Activated CD4-positive, alpha-beta T cell treated with anti-CD3 and anti-CD28 coated beads, Interleukin-2, amount 50 U/mL, for 48 hours (primary cell): ENCODE measurements at places on chromosomes 5 and 9.

DNA sequence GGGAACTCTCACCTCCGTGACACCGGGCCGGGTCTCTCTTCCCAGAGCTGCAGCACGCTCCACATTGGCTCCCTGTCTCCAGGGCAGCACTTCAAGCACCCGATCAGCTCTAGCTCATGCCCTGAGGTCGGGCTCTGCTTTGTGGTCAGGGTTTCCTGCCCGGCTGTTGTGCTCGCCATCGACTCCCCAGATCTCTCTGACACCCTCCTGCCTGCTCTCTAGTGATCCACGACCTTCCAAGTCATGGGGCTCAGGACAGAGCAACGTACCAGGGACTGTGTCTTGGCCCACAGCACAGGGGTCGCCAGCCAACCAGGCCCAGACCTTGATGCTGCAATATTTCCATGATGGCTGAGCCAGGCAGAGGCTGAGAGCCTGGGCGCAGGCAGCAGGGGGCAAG, 45.1 kb downstream of the PRRT1B start:
- DNase-seq = no peak

DNA sequence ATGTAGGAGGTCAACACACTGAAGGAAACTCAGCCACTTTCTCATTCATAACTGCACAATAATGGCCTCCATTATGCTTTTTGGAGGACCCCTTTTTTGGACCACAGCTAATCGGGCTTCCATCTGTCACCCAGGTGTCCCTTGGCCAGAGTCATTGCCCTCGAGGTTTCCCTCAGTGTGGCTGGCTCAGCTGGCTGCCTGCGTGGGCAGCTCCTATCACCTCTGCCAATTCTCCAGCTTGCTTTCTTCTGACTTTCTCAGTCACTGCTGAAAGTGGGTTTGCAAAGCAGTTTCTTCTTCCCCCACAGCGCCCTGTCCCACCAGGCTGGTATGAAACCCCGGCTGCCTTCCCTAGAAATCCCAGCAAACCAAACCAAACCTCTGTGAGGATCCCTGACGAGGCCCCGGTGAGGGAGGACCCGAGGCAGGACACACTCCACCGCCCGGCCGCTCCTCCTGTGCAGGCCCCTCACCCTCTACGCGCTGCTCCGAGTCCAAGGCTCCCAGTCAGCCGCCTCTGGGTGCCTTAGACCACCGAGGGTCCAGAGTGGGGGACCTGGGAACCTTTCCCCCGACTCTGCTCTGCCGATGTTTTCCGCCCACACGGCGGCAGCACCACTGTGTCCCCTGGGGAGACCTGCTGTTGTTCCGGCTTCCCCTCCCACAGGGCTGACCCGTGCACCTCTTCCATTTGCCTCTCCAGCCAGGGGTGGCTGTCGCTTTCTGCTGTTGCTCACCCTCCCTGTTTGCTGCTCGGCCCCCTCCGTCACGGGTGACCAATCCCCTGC, 109.5 kb downstream of the TENT4A start:
- DNase-seq = no peak

DNA sequence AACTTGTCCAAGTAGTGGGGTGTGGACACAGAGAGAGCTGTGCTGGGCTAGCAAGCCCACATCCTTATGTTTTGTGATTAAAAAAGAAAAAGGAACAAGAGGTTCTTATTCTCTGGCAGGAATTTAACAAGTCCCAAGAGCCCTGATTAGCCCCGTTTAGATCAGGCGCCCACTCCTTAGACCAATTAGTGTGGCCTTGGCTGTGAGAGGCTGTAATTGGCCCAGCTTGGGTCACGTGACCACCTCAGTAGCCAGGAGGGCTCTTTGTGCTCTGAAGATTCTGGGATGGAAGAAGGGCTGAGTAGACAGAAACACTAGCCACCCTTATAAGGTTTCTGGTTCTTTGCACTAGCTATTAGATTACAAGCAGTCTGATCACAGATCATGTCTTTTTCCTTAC, 31.1 kb downstream of the GCNT4 start:
- DNase-seq = no peak

DNA sequence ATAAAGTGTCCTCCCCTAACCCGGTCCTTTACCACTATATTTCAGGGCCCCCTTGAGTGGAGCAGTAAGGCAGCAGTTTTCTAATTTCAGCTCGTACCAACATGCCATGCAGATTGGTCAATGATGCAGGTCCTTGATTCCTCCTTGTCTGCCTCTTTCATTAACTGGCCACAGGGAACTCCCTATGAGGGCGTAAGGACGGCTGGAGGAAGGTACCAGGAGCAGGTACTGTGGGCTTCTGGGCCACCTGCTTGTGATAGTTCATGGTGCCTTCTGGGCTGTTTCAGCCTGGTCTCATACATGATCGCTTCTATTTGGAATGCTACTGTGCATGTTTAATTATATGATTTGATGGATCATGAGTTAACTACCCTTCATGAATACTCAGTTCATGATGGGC, 9.4 kb upstream of the ZFR start:
- DNase-seq = no peak

GRCh38 chr9:89428222-89428761, 69.6 kb downstream of the SEMA4D start:
- no peak for DNase-seq

GRCh38 chr5:55820488-55820887, 30.7 kb upstream of the IL31RA start:
- no peak for DNase-seq

DNA sequence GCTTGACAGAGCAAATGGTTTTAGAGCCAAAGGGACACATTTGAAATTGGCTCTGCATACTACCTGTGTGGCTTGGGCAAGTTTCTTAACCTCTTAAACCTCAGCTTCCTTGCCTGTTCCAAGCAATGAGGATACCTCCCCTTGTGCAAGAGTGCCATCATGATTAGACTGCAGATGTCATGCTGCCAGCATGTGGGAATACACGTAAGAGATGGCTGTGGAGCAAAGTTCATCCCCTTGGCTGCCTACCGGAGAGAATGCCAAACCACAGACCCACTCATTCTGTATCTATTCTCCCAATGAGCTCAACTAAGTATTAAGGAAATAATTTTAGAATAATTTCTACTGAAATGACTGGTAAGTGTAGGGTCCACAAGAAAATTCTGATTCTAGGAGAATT, 101.3 kb downstream of the WDR41 start:
- no peak for DNase-seq

DNA sequence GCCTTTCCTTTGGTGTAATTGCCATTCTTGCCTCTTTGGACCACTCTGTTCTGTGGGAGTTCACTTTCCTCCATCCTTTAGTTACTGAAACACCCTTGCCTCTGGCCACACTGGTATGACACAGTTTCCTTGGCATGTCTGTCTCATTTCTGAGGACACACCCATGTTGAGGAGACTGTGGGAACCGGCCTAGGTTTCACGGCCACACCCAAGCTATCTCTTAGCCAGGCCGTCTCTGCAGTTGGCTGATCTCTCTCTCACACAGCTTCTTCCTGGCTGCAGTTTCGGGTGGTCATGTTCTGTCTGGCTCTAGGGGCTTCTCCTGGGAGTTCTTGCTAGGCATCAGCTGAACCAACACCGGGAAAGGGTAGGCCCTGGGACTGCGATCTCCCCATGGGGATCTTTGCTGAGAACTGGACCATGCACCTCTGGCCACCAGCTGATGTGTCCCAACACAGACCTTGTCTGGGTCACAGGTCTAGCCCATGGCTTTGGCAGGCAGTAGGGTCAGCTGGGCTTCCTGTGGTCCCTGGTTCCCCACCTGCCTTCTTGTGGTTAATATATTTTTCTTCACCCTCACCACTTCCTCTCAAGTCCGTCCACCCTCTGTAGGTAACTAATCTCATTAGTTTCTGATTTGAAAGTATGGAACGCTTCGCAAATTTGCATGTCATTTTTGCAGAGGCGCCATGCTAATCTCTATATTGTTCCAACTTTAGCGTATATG, 24.9 kb downstream of the ARHGEF37 start:
- no peak for DNase-seq
